ENCODE measurements at places on chromosomes 16 and 17. TPM values are rescaled to one million over a fixed set of nuclear protein-coding genes. Genes with fewer than 3 reads are reported as not detected.

The TMEM114 gene
- total RNA-seq: not detected

The CHST5 gene
- total RNA-seq: not detected

The TNFRSF17 gene
- total RNA-seq: not detected

The METRNL gene
- 90.4 TPM for total RNA-seq

The CNGB1 gene
- total RNA-seq: 0.65 TPM

The DLX3 gene
- 0.46 TPM for total RNA-seq

The PIMREG gene
- total RNA-seq: 22.2 TPM

The KRT33A gene
- total RNA-seq: not detected

The C16orf96 gene
- not detected for total RNA-seq

The SERPINF2 gene
- 1.6 TPM for total RNA-seq
